Stimulated activated CD8-positive, alpha-beta memory T cell treated with anti-CD3 and anti-CD28 coated beads, Interleukin-12 subunit alpha, Interleukin-12 subunit beta, amount 100 ng/mL, for 4 hours (primary cell): ENCODE measurements at places on chromosomes 5 and 9.

DNA sequence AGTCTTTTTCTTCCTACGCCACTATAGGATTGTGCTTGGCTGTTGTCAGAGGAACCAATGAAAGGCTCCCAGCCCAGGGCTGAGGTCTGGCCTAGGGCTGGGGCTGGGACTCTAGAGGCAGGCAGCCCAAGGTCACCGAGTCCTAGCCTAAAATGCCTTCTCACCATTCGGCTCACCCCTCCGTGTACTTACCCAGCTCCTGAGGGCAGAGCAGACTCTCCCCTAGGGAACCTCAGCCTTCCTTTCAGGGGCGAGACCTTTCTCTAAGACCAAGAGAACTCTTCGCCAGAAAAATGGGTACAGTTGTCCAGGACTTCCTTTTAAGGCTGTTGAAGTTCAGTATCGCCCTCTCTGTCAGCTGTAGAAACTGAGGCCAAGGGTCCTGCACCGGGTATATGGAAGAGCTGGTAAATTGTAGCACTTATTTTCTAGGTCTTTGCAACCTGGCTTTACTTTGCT lies 1.7 kb upstream of the SPRY4 start:
- no peak for DNase-seq

GRCh38 chr5:50301756-50302155 lies 139.3 kb downstream of the EMB start:
- DNase-seq, result no peak

DNA sequence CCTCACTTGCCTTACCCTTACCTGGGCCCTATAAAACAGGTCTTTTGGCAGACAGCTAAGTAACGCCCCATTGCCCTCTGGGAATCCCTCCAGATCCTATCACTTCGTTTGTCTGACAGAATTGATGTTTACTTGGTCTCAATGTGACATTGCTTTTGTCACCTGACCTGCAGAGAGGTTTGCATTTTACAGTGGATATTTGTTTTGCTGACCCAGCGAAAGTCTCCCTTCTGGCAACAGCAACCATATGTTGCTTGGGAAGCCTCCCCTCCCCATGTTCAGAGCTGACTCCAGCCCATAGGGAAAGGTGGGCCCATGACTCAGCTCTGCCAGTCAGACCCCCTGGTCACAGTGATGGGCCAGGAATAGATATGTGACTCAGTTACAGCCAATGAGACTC lies 54.0 kb upstream of the LARP1 start:
- no peak for DNase-seq

DNA sequence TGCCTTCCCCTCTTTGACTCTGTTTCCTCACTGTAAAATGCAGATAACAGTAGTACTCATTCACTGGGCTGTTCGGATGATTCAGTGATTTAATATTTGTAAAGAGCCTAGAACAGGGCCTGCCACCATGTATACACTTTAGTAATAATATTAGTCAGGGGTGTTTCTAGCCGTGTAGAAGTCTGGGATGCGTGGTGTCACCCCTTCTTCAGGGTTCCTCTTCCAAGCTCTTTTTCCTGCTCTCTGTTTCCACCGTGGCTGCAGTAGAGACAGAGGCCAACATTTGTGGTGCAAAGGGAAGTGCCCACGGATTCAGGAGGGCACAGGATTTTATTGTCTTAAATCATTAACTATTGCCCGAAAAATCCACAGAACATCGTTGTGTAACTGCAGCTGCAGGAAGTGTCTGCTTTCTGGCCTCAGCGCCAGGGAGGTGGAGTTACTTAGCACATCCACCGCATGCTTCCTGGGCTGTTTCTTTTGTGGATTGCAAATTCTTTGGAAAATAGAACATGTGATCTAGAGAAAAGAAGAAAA lies 61.7 kb downstream of the TRIO start:
- DNase-seq, result no peak

DNA sequence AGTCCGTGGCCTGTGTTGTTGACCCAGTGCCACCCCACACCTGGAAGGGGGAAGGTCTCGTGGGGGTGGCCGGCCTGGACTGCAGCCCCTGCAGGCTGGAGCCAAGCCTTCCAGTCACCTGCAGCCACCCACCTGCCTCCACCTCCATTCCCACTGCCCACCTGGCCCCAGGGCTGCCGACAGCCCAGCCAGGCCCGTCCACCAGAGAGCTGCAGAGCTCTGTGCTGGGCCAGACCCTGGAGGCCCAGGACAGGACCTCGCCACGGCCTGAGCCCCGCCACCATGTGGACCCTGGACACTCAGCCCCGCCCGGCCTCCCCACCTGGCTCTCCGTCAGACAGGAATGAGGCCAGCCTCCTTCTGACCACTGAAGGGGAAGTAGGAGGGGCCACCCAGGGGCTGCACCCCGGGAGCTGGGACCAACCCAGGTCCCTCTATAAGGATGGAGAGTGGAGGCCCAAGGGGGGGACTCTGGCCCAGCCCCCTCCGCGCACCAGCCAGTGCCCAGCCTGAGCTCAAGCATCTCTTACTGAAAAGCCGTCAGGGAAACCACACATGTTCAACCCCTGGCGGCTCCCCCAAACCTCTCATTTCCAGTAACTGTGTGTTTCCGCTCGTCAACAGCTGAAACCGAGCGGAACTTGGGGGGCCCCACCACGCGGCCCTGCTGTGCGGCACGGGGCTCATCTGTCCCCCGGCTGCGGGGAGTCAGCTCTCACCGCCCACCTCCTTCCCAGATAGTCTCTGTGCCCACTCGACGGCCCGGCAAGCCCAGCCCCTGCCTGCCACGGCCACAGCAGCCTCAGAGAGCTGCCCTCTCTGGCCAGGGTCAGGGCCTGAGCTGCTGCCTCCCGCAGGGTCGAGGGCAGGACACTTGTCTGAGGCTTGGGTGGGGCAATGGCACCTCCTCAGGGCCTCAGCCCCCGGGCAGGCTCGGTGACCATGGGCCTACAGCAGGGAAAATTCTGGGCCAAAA lies 12.8 kb downstream of the NOTCH1 start:
- no peak for DNase-seq
